Nasal cavity respiratory epithelium epithelial cell of viscerocranial mucosa (primary cell): ENCODE measurements at places on chromosomes 5 and 9. TPM values are rescaled to one million over a fixed set of nuclear protein-coding genes. Genes with fewer than 3 reads are reported as not detected.

FOXD4L3 gene
- total RNA-seq = under 0.01 and 0.21 TPM in 2 replicates

PRRX2 gene
- total RNA-seq = under 0.01 and 0.14 TPM in 2 replicates

FRMD3 gene
- total RNA-seq = under 0.01 and 0.43 TPM in 2 replicates

ALDH1B1 gene
- total RNA-seq = 8.9 and 37.9 TPM in 2 replicates

FREM1 gene
- under 0.01 and 0.14 TPM in 2 replicates for total RNA-seq

ARHGEF37 gene
- total RNA-seq = 17.4 and 41.8 TPM in 2 replicates

C5orf58 gene
- not detected in 2 replicates for total RNA-seq

PCDHGA6 gene
- total RNA-seq = under 0.01 and 1.1 TPM in 2 replicates

IL4 gene
- total RNA-seq = not detected in 2 replicates

SLC9A3 gene
- 1.0 and 1.6 TPM in 2 replicates for total RNA-seq

HRH2 gene
- not detected in 2 replicates for total RNA-seq

NR2F1-AS1 gene
- total RNA-seq = 0.34 and 1.8 TPM in 2 replicates

TCF7 gene
- total RNA-seq = under 0.01 and 0.36 TPM in 2 replicates

SH2D3C gene
- under 0.01 and 0.07 TPM in 2 replicates for total RNA-seq

HAVCR1 gene
- total RNA-seq = not detected in 2 replicates

TSSK1B gene
- total RNA-seq = under 0.01 and 1.1 TPM in 2 replicates

NR2F1 gene
- 0.71 TPM in 1 of 2 replicates, not detected in the other for total RNA-seq

FBP1 gene
- under 0.01 and 0.28 TPM in 2 replicates for total RNA-seq

ZNF618 gene
- 2.1 and 11.8 TPM in 2 replicates for total RNA-seq

NR5A1 gene
- not detected in 2 replicates for total RNA-seq

ENHO gene
- total RNA-seq = not detected in 2 replicates

CCNI2 gene
- total RNA-seq = 0.28 TPM in 1 of 2 replicates, not detected in the other

ADAMTSL1 gene
- 0.14 and 0.68 TPM in 2 replicates for total RNA-seq

PRUNE2 gene
- total RNA-seq = under 0.01 and 0.28 TPM in 2 replicates

DEPDC1B gene
- 1.3 and 2.7 TPM in 2 replicates for total RNA-seq

CCL27 gene
- total RNA-seq = 0.21 and 0.34 TPM in 2 replicates

SPACA9 gene
- 1.4 and 2.8 TPM in 2 replicates for total RNA-seq

DNAI1 gene
- not detected in 2 replicates for total RNA-seq

ARL14EPL gene
- not detected in 2 replicates for total RNA-seq

PTGES gene
- total RNA-seq = 7.2 and 11.0 TPM in 2 replicates

GADD45G gene
- 0.43 TPM in 1 of 2 replicates, not detected in the other for total RNA-seq

GRM6 gene
- total RNA-seq = not detected in 2 replicates

PLCXD3 gene
- total RNA-seq = not detected in 2 replicates

CATSPER3 gene
- total RNA-seq = 0.21 and 0.34 TPM in 2 replicates

CDHR2 gene
- under 0.01 and 0.43 TPM in 2 replicates for total RNA-seq

PNPLA7 gene
- total RNA-seq = under 0.01 and 0.43 TPM in 2 replicates

CDC20B gene
- total RNA-seq = under 0.01 TPM in 1 of 2 replicates, not detected in the other

CCNJL gene
- total RNA-seq = 4.1 and 4.9 TPM in 2 replicates

ACSL6 gene
- under 0.01 and 0.14 TPM in 2 replicates for total RNA-seq
